RPMI7951 (cell line): ENCODE measurements at places on chromosomes 1 and 21. TPM values are rescaled to one million over a fixed set of nuclear protein-coding genes. Genes with fewer than 3 reads are reported as not detected.

GRCh38 chr1:59101518-59101917, 195.4 kb upstream of the FGGY start:
- no peak for DNase-seq

- no peak for DNase-seq
Observed at GRCh38 chr1:15370781-15371520, 38.7 kb upstream of the EFHD2 start.

DNA sequence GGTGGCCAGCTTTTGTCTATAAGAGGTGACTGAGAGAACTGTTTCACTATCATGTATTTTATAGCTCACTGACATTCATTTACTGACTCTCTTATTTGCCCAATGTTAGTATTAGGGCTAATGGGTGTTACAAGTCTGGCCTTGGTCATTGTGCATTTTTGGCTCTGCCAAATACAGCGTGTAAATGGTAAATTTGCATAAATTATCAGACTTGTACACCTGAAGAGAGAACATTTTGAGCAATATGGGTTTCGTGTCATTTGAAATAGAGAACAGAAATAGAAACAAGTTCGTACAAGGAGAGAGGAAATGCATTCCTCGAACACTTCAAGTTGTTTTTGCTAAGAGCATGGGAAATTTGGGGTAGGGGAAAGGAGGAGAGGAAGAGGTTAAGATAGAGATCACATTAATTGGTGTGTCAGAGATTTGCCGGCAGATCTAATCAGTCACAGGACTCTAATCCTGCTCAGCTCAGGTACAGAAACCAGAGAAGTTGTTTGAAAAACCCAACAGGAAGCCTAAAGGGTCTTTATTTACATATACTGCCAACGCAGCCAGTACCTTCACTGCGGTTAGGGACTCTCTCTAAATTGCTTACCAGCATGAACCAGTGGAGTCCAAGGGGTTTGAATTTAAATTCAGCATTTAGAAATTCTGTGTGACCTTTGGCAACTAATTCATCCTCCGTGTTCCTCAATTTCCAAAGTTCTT, 261.5 kb downstream of the GPATCH2 start:
- DNase-seq = no peak

Gene MROH9
- not detected in 2 replicates for total RNA-seq

Gene FCRL6
- 0.10 TPM in 1 of 2 replicates, not detected in the other for total RNA-seq

Gene DHRS3
- 22.5 and 28.8 TPM in 2 replicates for total RNA-seq
